ENCODE measurements at places on chromosomes 1 and 21. TPM values are rescaled to one million over a fixed set of nuclear protein-coding genes. Genes with fewer than 3 reads are reported as not detected.
A peak's percentile ranks its signal among the peaks of the same experiment; 100 is the strongest.

GRCh38 chr1:10965546-10966226, 46.8 kb upstream of the TARDBP start:
- DNase-seq, result peak; percentile 61

GRCh38 chr1:22249928-22250680, 107.2 kb upstream of the WNT4 start:
- DNase-seq, result no peak

DNA sequence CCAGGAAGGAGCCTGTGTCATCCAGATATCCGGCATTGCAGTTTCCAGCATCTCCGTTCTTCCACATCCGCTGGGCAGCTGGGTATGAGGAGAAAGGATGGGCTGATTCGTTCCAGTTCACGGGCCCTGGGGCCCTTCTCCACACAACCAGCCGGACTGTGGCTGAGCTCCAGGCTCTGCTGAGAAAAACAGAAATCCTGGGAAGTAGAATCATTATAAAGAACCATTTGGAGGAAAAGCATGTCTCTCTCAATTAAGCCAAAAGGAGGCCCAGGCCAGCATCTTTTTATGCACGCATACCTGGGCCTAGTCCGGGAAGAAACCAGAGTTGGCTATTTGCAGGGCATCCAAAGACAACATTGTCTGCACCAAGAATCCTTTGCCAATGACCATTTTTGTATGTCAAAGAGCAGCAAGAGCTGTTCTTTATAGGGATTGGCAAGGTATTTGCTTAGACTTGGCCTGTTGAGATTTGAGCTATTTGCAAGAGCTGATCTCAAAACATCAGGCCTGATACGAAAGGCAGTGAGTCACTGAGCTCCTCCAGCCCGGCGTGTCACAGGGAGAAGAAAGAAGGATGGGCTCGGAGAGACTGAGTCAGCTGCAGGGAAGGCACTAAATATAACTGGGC, 84.9 kb upstream of the ARHGEF16 start:
- DNase-seq, result no peak

DNA sequence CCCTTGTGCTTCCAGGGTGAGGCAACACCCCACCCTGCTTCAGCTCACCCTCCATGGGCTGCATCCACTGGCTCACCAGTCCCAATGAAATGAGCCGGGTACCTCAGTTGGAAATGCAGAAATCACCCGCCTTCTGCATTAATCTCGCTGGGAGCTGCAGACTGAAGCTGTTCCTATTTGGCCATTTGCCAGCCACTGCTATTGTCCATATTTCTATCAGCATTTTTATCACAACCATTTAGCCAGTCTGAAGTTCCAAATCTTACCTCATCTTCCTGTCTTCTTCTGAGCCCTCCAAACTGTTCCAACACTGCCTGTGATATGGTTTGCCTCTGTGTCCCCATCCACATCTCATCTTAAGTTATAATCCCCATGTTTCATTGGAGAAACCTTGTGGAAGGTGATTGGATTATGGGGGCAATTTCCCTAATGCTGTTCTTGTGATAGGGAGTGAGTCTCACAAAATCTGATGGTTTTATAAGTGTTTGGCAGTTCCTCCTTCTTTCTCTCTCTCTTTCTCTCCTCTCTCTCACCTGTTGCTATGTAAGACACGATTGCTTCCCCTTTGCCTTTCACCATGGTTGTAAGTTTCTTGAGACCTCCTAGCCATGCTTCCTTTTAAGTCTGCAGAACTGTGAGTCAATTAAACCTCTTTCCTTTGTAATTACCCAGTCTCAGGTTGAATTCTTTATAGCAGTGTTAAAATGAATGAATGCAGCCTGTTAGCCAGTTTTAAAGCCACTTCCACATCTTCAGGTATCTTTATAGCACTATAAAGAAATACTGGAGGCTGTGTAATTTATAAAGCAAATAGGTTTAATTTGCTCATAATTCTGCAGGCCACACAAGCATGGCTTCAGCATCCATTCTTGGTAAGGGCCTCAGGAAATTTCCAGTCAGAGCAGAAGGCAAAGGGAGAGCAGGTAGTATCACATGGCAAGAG, 203.5 kb downstream of the FCRL5 start:
- DNase-seq, result no peak

DNA sequence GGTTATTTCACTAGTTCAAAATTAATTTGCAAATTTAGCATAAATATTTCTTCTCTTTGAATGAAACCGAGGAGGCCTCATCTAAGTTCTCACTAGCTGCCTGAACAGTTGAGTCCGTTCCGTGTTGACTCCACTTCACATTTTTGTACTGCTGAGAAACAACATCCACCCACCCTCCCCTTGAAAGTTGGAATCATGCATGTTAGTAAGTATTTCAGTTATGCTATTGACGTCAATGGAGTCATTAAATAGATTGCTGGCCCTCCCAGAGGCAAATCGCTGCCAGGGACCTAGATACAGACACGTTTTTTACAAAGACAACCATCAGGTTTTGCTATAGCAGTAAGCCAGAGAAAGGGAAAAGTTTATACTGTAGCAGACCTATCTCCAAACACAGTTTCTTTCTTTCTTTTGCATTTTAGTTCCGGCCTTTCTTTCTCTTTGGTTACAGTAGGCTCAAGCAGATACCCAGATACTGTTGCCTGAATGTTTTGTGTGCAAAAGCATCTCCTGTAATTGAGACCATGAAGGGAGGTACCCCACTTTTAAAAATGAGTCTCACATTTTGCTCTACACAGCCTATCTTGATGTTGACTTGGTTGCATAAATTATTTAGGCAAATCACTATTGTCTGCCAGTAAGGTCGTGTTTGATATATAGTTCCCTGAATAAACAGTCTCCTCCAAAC, 262.6 kb upstream of the SGIP1 start:
- DNase-seq, result peak; percentile 84

- DNase-seq, result no peak
Measured at GRCh38 chr1:244271691-244272308, 179.9 kb downstream of the ADSS2 start.

- DNase-seq, result no peak
Measured at GRCh38 chr1:154865442-154866256, 4.4 kb downstream of the KCNN3 start.

GRCh38 chr1:147496044-147496443, 45.3 kb upstream of the BCL9 start:
- DNase-seq, result no peak

DNA sequence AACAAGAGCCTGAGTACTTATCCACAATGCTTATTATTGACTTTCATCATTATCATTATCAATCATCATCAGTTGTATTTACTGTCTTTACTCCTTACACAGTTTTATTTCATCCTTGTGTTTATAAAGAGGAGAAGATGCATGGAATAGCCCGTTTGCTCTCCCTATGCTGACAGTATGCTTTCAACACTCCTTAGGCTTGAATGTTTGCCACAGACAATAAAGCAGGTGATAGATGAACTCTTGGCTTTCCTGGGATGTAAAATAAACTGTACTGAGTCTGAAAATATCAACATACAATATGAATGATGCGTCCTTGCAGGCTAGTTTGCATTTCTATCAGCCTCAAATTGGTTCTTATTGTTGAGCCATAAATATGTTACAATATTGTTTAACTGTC, 891.8 kb upstream of the NCAM2 start:
- DNase-seq, result no peak

DNA sequence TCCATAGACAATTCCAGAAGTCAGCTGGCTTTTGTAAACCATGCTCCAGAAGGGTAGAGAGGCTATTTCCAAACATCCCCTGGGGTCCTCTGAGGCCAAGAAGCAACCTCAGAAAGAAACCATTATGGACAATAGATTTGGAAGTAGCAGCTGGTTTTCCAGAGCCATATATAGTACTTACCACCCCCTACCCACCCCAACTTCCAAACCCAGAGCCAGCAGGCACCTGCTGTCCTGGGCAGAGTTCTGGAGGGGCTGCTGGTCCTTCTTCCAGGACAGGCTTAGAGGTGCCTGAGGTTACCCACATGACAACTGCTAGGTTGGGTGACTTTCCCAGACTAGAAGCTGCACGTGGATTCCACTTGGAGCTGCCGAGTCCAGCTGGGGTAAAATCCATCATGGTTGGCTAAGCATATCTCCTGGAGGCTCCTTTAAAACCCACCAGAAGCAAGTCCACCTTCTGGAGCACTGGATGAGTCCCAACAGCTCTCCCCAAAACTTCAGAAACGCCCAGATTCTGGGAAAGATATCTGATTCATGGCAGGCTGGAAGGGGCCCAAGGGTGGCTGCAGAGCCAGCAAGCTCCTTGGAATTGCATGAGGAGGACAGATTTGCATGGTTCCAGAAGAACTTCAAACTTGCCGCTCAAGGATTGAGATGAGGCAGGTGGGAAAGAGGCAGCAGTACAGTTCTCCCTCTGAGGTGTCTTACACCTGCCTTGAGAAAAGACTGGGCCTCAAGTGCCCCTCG, 5.8 kb downstream of the MYCL start:
- no peak for DNase-seq

- peak; percentile 14 for DNase-seq
Measured at GRCh38 chr1:38727684-38728584, 131.6 kb downstream of the RRAGC start.

DNA sequence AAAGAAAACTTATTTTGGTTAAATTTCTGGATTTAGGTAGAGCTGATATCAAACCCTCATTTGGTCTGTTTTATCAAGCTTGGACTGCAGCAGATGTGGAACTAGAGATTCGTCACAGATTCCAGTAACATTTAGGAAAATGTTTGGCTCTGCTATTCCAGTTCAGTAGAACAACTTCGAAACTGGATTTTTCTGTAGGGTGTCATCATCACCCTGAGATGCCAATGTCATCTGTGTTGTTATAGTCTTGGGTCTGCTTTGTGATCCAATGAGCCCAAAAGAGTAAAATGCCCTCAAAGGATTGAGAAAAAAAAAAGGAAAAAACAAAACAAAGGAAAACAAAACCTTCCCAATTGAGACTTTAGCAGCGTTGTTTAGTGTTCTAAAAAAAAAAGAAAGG, 55.4 kb downstream of the LAMC2 start:
- no peak for DNase-seq

DNA sequence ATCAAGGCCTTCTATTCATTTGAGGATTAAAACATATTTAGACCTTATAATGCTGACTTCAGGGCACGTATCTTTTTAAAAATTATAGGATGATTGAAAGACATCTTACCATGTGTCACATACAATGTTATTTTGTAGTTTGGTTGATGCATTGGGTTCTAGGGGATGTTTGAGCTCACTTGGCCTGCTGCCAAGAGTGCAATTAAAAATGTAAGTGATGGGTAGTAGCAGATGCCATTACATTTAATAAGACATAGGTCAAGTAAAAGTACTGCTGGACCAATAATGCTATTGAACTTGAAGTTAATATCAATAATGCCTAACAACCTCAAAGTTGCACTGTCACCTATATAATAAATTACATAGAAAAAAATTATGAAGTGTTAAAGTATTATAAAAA, 616.5 kb upstream of the RGS18 start:
- no peak for DNase-seq

GRCh38 chr21:44576025-44576420, 2.5 kb downstream of the KRTAP10-4 start:
- no peak for DNase-seq

DNA sequence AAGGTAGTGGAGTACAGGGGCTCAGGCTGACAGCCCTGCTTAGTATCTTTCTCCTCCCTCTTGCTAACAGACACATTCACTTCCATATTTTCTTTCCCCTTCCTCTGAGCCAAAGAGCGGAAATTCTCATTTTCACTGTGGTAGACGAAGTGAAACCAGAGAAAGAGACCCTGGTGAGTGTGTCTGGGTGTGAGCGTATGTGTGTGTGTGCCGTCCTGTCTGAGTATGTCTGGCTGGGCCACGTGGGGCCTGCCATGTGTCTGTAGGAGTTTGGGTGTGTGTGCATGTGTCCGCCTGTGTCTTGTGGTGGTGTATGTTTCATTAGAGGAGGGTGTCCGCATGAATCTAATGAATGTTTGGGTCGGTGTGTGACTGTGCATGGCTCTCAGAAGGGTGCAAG, 1.7 kb downstream of the COL8A2 start:
- DNase-seq, result peak; percentile 17

DNA sequence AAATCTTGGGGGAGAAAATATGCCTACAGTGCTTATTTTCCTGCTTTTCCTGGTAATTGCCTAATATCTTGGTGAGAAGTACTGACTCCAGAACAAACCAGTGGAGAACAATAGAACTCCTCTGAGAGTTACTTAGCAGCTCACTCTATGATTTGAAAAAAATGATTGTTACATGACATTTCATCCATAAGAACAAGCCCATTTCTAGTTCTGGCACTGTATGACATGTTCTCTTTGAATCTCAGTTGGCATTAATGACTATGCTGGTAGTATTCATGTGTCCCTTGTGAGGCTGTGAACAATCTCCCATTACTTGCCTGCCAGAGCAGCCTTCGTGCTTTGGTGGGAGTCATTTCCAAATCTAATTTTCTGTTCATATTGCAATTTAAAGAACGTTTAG, 58.0 kb downstream of the CLIC4 start:
- no peak for DNase-seq

- no peak for DNase-seq
Measured at GRCh38 chr1:85611856-85612255, 31.3 kb downstream of the CCN1 start.

DNA sequence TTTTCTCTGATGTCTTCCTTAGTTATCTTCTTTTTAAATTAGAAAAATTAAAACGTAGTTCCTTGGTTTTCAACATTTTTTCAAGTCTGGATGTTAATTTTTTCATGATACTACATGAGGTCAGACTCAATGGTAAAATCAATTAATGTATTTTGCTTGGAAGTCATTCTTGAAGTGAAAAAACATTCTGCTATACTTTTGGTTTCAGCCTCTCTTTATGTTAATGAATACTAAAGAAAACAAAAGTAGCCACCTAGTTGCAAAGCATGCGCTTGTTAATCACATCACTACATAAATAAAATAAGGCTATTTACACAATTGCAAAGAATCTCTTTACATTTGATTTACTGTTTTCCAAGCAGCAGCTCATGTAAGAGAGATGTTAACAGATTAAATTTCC, 170.4 kb downstream of the LIPI start:
- no peak for DNase-seq

GRCh38 chr1:39671793-39672550, at the start of gene NT5C1A:
Gene NT5C1A (minus strand): TSS chr1:39672107. CDS start chr1:39672038, 69 bp downstream.
- DNase-seq, result peak; percentile 30

- DNase-seq, result peak; percentile 86
Measured at GRCh38 chr1:227999056-227999930, 7.5 kb upstream of the WNT3A start.

GRCh38 chr1:4745560-4745959, 91.2 kb downstream of the AJAP1 start:
- peak; percentile 18 for DNase-seq

Gene PROX1
- total RNA-seq, result 0.12 TPM

Gene RIPPLY3
- 0.10 TPM for total RNA-seq

Gene TNNT2
- not detected for total RNA-seq

Gene NENF
- total RNA-seq, result 27.0 TPM

Gene KLHDC8A
- total RNA-seq, result not detected

Gene LCE2C
- total RNA-seq, result not detected

Gene ZNF683
- not detected for total RNA-seq

Gene CRABP2
- total RNA-seq, result 0.45 TPM

Gene SLC2A5
- total RNA-seq, result not detected

Gene OR2T33
- total RNA-seq, result not detected

Gene UBIAD1
- total RNA-seq, result 19.9 TPM

Gene ZBED6
- total RNA-seq, result 23.6 TPM

Gene C1orf185
- not detected for total RNA-seq

Gene USP24
- total RNA-seq, result 39.7 TPM

Gene DNAH14
- total RNA-seq, result 0.38 TPM

Gene STRIP1
- total RNA-seq, result 22.8 TPM

Gene PBX1
- 0.31 TPM for total RNA-seq

Gene FOXO6
- not detected for total RNA-seq

Gene OR2L3
- not detected for total RNA-seq
